ENCODE measurements at places on chromosomes 11 and 22. TPM values are rescaled to one million over a fixed set of nuclear protein-coding genes. Genes with fewer than 3 reads are reported as not detected.

Gene TEF
- 21.3 TPM for total RNA-seq

Gene CSNK2A3
- 3.5 TPM for total RNA-seq

Gene PDE3B
- total RNA-seq, result 78.3 TPM

Gene CXCR5
- not detected for total RNA-seq

Gene CCDC188
- not detected for total RNA-seq

Gene MYBPC3
- not detected for total RNA-seq

Gene RPS25
- total RNA-seq, result 2,787 TPM

Gene PNPLA5
- total RNA-seq, result not detected

Gene CCDC15
- total RNA-seq, result 0.99 TPM

Gene CD248
- 20.0 TPM for total RNA-seq

Gene SLC15A3
- total RNA-seq, result 16.3 TPM

Gene OR51B5
- not detected for total RNA-seq

DNA sequence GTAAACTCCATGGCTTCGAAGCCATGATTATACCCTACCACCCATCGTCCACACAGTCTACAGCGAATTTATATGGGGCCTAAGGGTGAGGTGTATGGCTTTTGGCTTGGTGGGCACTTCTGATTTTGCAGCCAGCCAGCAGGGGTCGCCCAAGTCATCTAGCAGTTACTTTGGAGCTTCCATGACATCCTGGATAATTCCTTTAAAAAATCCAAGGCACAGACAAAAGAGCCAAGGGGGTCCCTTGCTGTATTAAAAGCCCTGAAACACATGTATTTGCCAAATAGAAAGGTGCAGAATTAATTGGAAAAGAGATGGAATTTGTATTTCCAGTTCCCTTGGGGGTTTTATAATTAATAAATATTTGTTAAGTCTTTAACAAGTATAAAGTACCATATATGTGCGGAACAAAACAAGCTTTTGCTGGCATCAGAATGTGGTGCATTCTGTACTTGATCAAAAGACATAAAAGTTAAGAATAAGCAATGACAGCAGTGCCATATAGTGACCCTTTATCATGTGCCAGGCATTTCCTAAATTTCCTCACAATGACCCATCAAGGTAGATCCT, 132.8 kb upstream of the PITPNB start:
- DNase-seq, result peak; percentile 84
- H3K36me3 ChIP-seq, result no peaks in the 10 kb centered on the region
- H3K4me1 ChIP-seq, result no peaks in the 10 kb centered on the region
- H3K4me3 ChIP-seq, result no peak overlapping the region
- no peaks in the 10 kb centered on the region for H3K27me3 ChIP-seq

DNA sequence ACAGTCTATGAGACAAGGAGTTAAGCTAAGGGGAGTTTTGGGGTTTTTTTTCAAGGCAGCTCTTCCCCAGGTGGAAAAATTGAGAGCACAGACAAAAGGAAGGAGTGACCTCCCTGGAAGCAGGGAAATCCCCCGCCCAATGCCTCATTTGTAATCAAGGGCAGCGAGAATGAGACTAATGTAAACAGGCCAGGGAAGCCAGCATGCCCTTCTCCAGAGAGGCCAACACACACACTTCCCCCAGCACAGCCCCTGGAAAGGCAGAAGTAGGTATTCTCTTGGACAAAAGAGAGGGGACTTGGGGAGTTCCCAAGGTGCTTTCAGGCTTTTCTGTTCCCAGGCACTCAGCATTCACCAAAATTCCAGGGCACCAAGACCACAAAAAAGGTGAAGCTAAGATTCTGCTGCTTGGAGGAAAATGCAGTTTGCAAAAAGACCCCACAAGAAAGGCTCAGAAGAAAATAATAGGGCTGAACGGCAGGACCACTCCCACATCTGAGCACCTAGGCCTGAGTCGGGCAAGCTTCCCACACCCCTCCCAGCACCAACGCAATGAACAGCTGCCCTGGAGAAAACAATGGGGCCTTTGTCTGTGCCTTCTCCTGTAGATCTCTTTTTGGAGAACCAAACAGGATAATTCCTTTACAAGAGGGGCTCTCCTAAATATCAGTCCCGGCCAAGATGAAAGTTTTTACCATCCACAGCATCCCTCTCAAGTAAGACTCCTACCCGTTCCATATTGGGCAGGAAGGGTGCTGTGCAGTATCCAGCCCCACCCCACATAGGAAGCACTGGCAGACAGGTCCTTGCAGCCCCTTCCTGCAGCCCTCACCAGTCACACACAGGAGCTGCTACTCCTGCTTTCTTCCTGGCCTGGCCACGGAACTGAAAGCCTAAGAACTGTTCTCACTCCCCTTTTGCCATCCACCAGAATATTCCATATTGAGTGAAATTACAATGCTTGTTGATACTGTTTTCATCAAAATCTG, 70.7 kb upstream of the AKIP1 start:
- no peaks in the 10 kb centered on the region for H3K27me3 ChIP-seq
- H3K4me3 ChIP-seq, result no peak overlapping the region
- peak overlapping the region; percentile 70 for H3K27ac ChIP-seq
- no peaks in the 10 kb centered on the region for H3K36me3 ChIP-seq
- DNase-seq, result peak; percentile 56
- peaks cover 35% of the 10 kb centered on the region for H3K4me1 ChIP-seq

DNA sequence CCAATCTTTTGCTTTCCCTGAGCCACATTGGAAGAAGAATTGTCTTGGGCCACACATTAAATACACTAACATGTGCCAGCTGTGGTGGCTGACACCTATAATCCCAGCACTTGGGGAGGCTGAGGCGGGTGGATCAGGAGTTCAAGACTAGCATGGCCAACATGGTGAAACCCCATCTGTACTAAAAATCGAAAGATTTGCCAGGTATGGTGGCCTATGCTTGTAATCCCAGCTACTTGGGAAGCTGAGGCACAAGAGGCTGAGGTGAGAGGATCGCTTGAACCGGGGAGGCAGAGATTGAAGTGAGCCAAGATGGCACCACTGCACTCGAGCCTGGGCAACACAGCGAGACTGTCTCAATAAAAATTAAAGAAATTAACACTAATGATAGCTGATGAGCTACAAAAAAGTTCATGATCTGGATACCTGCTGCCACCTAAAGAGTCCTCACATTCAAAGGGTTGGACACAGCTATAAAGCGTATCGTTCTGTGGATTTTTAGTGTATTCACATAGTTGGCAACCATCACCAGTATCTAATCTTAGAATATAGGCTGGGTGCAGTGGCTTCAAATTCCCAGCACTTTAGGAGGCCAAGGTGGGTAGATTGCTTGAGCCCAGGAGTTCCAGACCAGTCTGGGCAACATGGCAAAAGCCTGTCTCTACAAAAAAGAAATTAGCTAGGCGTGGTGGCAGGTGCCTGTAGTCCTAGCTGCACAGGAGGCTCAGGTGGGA, 3.4 kb upstream of the LDHC start:
- no peak overlapping the region for H3K27ac ChIP-seq
- H3K4me1 ChIP-seq, result peaks cover 10% of the 10 kb centered on the region
- DNase-seq, result no peak
- peaks cover 34% of the 10 kb centered on the region for H3K36me3 ChIP-seq

DNA sequence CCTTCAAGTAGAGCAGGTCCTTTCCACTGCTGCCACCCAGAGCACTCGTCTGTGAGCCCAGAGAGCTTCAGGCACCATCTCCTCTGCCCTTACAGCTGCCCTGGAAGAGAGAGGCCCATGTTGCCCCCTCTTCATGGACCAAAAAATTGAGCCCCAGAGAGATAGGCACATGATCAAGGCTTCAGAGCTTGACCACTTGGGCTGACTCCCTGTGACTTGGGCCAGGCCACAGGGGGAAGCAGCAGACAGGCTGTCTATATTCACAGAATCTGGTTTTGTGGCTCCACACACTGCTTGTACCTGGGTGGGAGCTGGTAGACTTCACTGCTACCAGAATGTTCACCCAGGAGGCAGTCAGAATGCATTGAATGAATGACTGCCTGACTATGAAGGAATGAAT, 58.2 kb downstream of the SMIM38 start:
- H3K27me3 ChIP-seq, result no peaks in the 10 kb centered on the region
- H3K4me1 ChIP-seq, result no peaks in the 10 kb centered on the region
- H3K4me3 ChIP-seq, result no peak overlapping the region

DNA sequence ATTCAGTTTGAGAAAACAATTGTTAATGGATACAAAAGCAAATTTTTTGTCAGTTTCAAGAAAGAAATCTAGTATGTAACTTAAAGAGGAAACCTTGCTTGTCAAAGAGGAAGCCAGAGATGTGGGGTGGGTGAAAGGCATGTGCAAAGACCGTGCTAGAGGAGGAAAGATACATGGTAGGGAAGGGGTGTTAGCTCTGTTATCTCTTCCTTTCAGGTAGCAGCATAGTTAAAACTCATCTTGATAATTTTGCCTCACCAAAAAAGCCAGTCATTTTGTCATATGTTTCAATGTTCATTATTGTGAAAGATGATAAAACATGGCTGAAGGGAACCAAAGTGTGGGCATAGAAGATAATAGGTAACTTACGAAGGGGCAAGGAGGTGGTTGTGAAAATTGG, 2.6 kb upstream of the MS4A2 start:
- no peak overlapping the region for H3K27ac ChIP-seq
- no peaks in the 10 kb centered on the region for H3K36me3 ChIP-seq

DNA sequence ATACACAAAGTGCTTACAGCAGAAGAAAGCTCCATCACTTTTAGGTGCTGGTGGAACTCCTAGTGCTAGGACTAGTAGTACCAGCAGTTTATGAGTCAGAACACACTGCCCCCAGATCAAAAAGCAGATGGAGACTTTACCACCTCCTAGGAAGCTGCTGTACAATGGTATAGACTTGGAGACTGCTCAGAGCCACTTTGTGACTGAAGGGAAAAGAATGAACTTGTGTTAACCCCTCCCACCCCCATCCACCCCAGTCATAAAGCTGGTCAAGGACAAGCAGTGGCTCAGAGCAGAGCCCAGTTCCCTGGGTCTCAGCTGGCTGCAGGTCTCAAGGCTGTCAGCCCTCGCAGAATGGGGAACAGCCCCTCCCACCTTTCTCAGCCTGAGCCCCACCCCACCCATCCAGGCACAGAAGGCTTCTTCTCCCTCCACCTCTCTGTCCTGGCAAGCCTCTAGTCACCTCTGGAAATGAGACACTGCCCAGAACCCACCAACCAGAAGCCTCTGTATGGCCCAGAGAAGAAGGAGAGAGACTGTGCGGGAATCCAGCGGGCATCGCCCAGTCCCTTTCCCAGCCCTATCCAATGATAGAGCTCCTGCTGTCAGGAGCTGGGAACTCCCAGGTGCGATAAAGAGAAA, 23.8 kb downstream of the PACSIN2 start:
- H3K4me1 ChIP-seq, result no peaks in the 10 kb centered on the region
- no peak overlapping the region for H3K4me3 ChIP-seq
- peak overlapping the region; percentile 54 for H3K27ac ChIP-seq
- DNase-seq, result peak; percentile 52
- H3K27me3 ChIP-seq, result no peaks in the 10 kb centered on the region
- H3K36me3 ChIP-seq, result no peaks in the 10 kb centered on the region

GRCh38 chr22:23227380-23227779, 47.1 kb downstream of the BCR start:
- DNase-seq, result no peak
- peak overlapping the region; percentile 69 for H3K27ac ChIP-seq
- H3K36me3 ChIP-seq, result no peaks in the 10 kb centered on the region
- H3K27me3 ChIP-seq, result no peaks in the 10 kb centered on the region
- H3K4me1 ChIP-seq, result peaks cover 44% of the 10 kb centered on the region

GRCh38 chr11:12430954-12431595, 53.7 kb downstream of the PARVA start:
- H3K27ac ChIP-seq, result peak overlapping the region; percentile 90
- peak; percentile 95 for DNase-seq
- no peaks in the 10 kb centered on the region for H3K27me3 ChIP-seq
- H3K4me1 ChIP-seq, result peaks cover 75% of the 10 kb centered on the region

- H3K27me3 ChIP-seq, result peaks cover 36% of the 10 kb centered on the region
- no peak for DNase-seq
- peak overlapping the region; percentile 53 for H3K27ac ChIP-seq
- H3K4me1 ChIP-seq, result no peaks in the 10 kb centered on the region
- no peaks in the 10 kb centered on the region for H3K36me3 ChIP-seq
- peak overlapping the region; percentile 56 for H3K4me3 ChIP-seq
Measured at GRCh38 chr11:79439410-79439885, 1.4 kb downstream of the TENM4 start.

- H3K27ac ChIP-seq, result no peak overlapping the region
- no peak overlapping the region for H3K4me3 ChIP-seq
- H3K27me3 ChIP-seq, result no peaks in the 10 kb centered on the region
- no peaks in the 10 kb centered on the region for H3K36me3 ChIP-seq
- peaks cover 45% of the 10 kb centered on the region for H3K4me1 ChIP-seq
- DNase-seq, result no peak
Measured at GRCh38 chr22:42315392-42315756, 44.9 kb upstream of the TCF20 start.

DNA sequence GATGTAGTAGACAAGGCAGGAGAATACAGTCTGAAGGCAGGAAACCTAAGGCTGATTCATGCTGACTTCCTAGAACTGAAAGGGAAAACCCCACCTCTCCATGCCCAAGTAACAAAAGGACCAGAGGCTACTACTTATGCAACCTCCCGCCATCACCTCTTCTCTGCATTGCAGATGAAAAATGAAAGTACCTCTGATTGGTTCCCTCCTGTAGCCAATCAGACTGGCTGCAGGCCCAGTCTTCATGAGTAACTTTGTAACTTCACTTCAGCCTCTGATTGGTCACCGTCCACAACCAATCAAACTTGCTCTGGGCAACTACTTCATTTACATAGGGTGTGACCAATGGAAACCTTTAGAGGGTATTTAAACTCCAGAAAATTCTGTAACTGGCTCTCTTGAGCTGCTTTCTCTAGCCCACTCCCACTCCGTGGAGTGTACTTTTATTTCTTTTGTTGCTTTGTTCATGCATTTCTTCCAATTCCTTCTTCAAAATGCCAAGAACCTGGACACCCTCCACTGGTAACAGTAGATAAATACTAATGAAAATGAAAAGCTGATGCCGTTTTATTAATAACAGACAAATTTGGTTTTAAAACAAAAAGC, 5.2 kb upstream of the MAP6 start:
- no peak for DNase-seq
- H3K27me3 ChIP-seq, result no peaks in the 10 kb centered on the region
- H3K36me3 ChIP-seq, result no peaks in the 10 kb centered on the region
- no peak overlapping the region for H3K27ac ChIP-seq

DNA sequence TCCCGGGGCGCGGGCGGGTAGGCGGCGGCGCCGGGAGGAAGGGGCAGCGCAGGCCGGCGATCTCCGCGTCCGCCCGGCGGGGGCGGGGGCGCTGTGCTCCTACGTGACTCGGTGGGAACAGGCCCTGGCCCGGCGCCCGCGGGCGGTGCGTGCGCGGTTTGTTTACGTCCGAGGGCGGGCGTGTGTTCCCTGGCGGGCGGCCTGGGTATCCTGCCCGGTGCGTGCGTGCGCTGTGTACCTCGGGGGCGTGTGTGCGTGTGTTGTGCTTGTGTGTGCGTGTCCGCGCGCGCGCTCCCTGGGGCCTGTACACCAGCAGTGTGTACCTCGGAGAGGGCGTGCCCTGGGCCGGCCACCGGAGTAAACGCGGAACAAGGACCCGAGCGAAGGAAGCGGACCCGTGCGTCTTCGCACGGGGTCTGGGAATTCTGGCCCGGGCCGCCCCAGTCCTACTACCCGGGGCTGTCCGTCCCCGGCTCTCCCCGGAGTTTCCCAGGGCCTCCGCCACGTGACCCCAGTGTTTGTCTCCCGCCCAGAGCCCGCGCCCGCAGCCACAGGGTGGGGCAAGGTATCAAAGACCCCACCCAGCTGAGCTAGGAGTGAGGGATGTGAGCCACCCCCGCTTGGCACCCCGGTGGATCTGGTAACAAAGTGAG, 769 bp downstream of the MAFF start:
- peak overlapping the region; percentile 97 for H3K27ac ChIP-seq
- no peaks in the 10 kb centered on the region for H3K27me3 ChIP-seq

GRCh38 chr11:2235588-2236326, 34.6 kb downstream of the ASCL2 start:
- H3K4me3 ChIP-seq, result no peak overlapping the region
- peak; percentile 34 for DNase-seq
- H3K27me3 ChIP-seq, result no peaks in the 10 kb centered on the region
- no peaks in the 10 kb centered on the region for H3K4me1 ChIP-seq
